Stimulated activated CD8-positive, alpha-beta memory T cell treated with anti-CD3 and anti-CD28 coated beads, Interleukin-7, amount 100 ng/mL, for 1 hour (primary cell): ENCODE measurements at places on chromosomes 16 and 17.
A peak's percentile ranks its signal among the peaks of the same experiment; 100 is the strongest.

DNA sequence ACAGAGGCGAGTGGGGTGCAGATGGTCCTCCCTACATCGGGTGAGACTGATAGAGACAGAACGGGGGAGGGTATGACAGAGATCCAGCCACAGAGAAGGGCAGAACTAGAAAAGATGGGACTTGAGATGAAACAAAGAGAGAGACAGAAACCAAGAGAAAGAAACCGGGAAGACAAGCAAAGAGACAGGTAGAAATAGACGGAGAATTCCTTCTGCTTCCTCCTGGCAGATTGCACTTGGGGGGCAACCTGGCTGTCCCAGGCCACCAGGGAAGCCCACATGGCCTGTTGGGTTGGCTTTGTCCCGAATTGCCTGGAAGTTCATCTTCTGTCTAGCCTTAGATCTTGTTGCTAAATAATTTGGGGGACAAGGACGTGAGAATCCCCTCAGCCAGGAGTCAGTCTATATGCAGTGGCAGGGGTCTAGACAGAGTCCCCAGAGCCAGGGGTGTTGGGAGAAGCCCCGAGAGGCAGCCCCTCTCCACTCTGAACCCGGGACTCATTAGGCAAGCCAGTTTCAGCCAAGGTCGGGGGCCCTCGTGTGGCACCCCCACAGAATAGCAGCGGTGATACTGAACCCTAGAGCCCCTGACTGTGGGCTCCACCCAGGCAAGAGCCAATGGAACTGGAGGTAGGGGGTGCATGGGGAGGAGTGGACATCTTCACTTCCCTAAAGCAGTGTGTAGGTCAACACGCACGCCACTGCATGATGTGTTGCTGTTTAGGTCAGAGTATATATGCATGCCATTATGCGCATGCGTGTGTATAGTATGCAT lies 627 bp upstream of the TSPOAP1 start:
- peak; percentile 66 for DNase-seq

- no peak for DNase-seq
Measured at GRCh38 chr17:14701886-14702285, 401.0 kb downstream of the HS3ST3B1 start.

DNA sequence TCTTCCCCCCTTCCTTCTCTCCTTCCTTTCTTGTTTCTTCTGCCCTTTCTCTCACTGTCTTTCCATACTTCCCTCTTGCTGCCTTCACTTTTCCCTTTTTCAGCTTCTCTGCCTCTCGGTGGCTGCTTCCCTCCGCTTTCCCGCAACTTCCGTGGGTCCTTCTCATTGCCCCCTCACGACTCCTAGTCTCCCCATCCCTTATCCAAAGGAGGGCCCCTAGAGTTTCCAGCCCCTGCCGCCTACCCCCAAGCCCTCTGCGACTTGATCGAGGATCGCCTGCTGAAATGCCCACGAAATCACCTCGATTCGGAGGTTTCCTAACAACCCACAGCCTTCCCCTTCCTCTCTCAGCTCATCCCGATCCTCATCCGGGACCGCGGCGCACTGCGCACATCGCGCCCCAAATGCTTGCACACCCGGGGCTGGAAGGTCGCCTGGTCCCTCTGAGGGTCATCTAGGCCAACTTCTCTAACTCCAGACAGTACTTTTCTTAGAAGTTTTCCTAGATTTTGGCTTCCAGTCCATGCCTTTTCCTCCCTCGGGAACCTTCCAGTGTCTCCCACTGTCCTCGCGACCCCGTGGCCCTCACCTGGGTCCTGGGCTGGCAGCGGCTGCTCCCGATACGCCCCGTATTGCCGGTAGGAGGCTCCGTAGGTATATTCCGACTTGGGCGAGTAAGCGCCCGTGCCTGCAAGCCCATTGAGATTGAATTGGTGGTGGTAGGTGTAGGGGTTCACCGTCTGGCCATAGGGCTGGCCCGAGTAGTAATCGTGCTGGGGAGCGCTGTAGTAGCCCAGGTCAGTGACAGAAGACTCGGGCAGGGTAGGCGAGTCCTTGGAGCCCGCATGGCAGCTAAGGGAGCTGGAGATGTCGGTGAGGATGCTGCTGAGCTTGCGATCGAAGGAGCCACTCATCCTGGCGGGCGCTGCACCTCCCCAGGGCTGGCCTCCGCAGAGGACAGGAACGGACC lies 654 bp downstream of the DLX3 start:
- no peak for DNase-seq

- no peak for DNase-seq
Measured at GRCh38 chr16:75506574-75506973, 11.3 kb upstream of the CHST6 start.

- DNase-seq, result no peak
Measured at GRCh38 chr17:44941712-44942331, 5.8 kb downstream of the KIF18B start.

DNA sequence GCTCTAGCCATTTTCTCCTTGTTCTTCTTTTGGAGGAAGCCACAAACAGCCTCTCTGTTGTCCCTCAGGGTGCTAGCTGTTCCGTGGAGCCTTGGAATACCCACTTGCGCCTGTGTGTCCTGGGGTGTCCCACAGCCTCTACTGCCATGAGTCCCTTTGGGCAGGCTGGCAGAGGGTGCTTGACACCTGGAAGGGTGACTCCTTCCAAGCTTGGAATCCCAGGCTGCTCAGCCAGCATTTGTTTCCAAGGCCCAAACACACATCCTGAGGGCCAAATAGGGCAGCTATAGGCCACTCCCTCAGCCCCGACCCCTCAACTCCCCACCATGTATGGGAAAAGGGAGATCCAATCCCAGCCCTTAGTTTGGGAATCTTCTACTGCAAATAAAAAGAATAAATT lies 14.9 kb downstream of the ZNHIT3 start:
- no peak for DNase-seq

GRCh38 chr17:78879635-78880186 lies 23.3 kb downstream of the CEP295NL start:
- DNase-seq, result no peak

GRCh38 chr16:23754594-23755483 lies at the start of gene CHP2:
CHP2 (plus strand) TSS chr16:23755026; CDS start chr16:23755050, 24 bp downstream.
- DNase-seq, result no peak
